ENCODE measurements at places on chromosomes 5 and 9.

DNA sequence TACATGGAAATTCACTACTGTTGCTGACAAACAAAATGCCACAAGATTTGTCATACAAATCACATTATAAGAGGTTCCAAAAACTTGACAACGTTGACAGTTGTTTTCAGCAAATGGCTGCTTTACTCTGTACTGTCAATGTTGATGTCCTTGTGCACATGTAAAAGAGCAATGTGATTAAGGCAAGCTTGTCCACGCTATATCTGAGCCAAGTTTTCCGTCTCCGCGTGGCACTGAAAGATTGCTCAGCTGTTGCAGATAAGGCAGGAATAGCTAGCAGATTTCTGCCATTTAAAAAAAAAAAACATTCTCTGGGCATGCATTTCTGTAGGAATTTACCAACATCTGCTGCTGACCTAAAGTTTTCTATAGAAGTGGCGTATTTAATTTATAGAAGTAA lies 46.4 kb upstream of the MEF2C start:
- no peak for DNase-seq

- DNase-seq = no peak
These were observed 241.5 kb downstream of the PDZD2 start for GRCh38 chr5:31880449-31880848.

- DNase-seq = no peak
These were observed 999 bp upstream of the DRD1 start for GRCh38 chr5:175444905-175445456.

GRCh38 chr9:134597041-134597913 lies 44.3 kb upstream of the COL5A1 start:
- DNase-seq = no peak

- DNase-seq = no peak
These were observed 135.8 kb downstream of the KDM4C start for GRCh38 chr9:6893350-6894131.

GRCh38 chr9:565528-565927 lies 276.0 kb upstream of the DMRT1 start:
- DNase-seq = no peak

DNA sequence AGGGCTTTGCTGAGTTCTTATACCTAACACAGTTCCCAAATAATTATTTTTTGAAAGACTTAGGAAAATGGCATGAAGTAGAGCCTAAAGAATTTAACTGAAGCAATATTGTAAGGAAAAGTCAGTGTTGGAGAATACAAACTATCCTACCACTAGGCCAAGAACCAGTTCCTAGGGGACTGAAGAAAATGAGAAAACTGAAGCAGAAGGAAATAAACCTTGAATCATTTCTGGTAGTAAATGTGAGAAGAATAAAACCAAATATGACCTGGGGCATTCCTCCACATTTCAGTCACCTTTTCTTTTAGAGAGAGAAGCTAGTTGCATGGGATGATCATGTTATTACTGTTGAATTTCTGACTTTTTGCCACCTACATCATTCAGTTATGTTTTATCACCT lies 1393.9 kb upstream of the C9orf72 start:
- no peak for DNase-seq

DNA sequence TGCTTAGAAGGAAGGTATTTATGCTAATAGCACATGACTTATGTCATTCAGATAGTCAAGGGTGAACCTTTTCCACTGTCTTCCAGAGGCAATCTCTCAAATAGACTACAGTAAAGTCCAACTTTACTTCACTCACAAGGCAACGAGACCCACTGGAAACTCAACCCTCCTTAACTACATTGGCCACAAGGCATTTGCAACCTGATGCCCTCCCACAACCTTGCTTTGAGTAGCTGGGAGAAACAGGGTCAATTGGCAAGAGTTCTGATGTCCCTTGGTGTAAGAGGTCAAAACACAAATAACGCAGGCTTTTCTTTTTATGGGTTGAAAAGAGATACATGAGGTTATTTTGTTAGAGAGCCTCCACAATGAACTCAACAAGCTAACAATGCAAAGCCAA lies 6.1 kb downstream of the GAS1 start:
- no peak for DNase-seq

GRCh38 chr9:93954434-93955061 lies 607 bp downstream of the BARX1 start:
- DNase-seq = no peak

DNA sequence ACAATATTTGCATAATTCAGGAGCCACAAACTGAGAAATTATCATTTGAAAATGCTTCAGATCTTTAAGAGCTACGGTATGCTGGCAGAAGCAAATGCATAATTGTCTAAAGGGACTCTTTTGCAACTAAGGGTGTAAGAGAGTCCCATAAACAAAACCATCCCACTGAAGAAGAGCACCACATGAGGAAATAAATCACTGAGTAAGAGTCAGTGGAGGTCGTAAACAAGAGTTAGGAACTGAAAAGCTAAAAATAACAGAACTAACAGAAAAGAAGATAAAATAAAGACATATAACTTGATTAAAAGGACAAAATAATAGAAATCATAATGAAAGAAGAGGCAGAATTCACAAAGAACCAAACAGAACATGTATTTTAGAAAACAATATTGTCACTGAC lies 3.5 kb upstream of the SMC2 start:
- DNase-seq = no peak

DNA sequence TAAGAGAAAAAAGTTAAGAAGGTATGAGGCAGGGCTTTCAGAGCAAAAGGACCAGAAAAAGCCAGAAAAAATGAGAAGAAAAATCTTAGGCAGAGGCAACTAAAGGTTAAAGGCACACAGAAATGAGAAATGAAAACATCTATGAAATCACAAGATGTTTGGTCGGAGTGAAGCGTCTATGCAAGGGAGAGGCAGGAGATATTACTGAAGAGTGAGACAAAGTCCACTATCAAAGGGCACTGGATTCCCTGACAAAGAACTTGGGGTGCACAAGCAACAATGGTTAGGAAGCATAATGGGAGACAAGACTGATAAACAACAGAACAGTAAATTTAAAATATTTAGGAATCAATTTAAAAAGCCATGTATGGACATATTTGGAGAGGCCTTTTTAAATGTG lies 16.9 kb downstream of the PANK3 start:
- DNase-seq = no peak

DNA sequence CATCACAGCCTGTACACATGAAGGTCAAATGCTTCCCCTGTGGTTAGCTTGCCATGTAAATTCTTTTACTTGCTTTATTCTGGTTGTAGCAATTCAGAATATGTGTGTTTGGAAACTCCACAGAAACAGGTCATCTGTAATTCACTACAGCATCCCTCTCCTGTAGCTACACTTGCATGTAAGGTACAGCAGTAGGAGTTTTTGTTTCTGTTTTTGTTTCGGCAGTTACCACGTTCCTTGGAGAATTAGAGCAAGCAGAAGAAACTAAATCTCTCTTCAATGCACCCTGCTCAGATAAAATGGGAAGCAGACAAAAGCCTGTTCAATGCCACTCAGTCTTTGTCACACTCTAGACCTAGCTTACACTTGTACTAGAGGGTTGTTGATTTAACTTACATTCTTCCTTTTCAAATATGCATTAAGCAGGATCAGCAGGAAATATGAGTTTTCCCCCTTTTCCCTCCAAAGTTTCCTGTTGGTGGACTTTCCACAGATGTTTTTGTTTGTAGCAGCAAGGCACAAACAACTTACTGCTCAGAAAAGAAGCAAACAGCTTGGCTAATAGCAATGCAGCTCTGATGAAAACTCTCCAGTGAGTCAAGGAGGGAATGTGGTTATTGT lies 80.9 kb downstream of the YIPF5 start:
- DNase-seq = no peak

DNA sequence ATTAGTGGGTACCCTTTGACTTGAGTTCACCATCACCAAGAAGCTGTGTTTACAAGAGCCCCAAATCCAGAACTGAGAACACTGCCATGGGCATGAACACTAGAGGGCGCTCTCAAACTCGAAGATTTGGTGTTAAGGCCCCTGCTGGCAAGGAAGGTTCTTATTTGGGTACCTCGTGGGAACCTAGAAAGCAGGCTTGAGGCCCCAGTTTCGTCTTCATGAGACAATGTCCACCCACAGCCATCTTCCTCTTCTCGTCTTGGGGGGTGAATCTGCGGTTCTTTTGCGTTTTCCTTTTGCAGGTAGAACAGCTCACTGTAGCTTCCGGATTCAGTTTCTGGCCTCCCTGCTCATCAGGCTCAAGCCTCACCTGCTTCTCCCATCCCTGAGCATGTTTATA lies 184.0 kb downstream of the SEMA5A start:
- no peak for DNase-seq

- DNase-seq = no peak
These were observed 78.1 kb upstream of the MAMDC2 start for GRCh38 chr9:69965416-69966145.

DNA sequence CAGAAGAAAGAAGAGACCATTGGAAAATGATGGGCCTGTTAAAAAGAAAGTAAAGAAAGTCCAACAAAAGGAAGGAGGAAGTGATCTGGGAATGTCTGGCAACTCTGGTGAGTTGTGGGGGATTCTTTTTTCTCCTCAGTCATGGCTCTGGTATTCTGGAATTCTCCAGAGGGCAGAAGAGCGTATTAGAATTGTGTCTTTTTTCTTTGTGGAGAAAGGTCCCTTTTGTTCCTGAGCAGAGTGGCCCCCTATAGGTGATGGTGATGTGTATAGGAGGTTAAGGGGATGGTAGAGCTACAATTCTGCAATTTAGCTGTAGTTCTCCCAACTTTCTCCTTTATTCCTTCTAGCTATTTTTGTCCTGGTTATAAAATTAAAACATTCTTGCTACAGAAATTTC lies 1.6 kb upstream of the DHFR start:
- no peak for DNase-seq

DNA sequence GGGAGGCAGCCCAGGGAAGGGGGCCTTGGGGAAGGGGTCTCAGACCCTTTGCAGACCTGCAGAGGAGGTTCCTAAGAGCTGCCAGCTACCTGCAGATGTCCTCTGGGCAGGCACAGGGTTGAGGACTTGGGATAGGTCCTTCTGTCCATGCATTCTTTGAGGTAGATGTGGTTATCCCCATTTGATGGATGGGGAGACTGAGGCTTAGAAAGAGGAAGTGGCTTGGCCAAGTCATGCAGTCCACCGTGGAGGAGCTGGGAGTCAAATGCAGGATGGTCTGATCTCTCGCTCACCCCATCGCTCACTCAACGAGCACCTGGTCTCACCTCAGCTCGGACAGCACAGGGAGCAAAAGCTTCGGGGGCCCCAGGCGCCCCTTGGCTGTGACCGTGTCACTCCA lies 20.2 kb downstream of the ADAMTSL2 start:
- DNase-seq = no peak

DNA sequence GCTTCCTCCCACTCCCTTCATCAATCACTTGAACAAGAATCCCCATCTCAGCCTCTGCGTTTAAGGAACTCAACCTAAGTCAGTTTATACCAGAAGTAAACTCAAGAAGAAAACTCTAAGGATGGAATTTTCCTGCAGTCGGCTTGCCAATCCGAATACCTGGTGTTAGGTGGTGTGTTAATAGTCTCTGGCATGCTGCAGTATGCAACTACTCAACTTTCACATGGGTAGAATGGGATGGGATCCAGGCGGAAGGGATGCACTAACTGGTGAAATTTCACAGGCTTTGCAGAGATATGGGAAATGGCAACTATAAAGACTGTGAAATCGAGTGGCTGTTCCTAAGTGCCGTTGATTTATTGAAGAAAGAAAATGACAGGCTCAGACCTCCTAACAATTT lies 560.6 kb downstream of the TLE1 start:
- DNase-seq = no peak

GRCh38 chr5:149370878-149371277 lies 8.2 kb downstream of the IL17B start:
- no peak for DNase-seq

GRCh38 chr5:102625928-102626327 lies 127.1 kb upstream of the SLCO6A1 start:
- no peak for DNase-seq

GRCh38 chr9:93659044-93659836 lies 82.9 kb downstream of the PHF2 start:
- no peak for DNase-seq

DNA sequence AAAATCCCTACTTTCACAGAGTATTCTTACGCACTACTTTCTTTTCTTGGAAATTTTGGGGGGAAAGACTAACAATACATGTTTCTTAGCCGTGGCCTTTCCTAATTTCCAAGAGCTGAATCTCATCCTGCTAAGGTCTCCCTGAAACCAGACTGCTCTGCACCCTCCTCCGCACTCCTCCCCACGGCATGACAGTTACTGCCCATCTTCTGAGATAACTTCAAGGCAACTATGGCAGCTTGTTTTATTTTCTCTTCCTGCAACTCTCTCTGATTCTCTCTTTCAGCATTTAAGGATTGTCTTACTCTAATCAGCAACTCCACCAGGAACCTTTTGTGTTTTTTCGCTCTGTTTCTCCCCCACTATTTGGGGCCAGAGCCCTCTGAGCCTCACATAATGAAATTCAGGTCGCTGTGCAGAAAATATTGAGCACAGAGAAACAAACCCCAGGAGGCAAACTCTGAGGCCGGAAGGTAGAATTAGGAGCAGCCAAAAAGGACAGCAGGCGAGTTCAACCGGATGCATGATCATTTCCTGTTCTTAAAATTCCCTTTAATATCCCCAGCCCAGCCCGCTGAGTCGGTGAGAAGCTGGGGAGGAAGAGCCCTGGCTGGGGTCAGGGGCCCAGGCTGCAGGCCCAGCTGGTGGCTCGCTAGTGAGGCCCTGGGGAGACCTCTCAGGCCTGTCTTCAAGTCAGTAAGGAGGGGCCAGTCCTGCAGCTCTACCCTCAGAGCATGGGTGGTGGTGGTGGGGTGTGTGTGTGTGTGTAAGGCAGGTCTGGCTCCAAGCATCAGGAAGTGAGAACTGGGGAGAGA lies 213.6 kb upstream of the S1PR3 start:
- no peak for DNase-seq

- no peak for DNase-seq
These were observed 16.7 kb downstream of the GDA start for GRCh38 chr9:72165821-72166547.

DNA sequence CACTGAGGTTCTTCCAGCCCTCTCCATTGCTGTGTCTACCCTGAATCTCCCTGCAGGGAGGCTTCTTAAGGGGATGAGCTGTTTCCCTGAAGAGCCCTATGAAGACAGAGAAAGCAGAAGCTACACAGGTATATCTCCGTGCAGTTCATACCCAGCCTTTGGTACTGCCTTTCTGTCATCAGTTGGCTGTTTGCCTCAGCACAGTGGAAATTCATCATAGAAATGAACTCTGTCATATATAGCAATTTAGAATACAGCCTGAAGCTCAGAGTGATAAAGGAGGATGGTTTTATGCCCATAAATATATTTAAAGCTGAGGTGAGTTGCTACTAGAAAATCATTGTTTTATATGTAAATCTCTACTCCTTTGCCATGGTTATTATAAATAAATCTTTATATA lies 42.6 kb upstream of the KCNN2 start:
- no peak for DNase-seq

DNA sequence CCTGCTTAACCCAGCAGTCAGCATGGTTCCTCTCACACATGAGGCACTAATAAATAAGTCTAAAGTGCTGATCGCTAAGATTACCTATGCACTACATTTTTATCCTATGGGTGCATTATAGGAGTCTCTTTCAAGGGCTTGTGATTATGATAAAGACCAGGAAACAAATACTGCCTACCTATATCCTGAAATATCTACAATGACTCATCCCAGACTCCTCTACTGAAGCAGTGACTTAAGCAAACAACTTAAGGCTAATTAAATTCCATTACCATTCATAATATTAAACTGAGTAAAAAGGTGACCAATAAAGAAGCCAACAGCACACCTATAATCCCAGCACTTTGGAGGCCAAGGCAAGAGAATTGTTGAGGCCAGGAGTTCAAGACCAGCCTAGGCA lies 338.4 kb downstream of the DNAH5 start:
- no peak for DNase-seq
